Tibial nerve (tissue), 4 donors: ENCODE measurements at places on chromosomes 12 and 14. TPM values are rescaled to one million over a fixed set of nuclear protein-coding genes. Genes with fewer than 3 reads are reported as not detected.

DNA sequence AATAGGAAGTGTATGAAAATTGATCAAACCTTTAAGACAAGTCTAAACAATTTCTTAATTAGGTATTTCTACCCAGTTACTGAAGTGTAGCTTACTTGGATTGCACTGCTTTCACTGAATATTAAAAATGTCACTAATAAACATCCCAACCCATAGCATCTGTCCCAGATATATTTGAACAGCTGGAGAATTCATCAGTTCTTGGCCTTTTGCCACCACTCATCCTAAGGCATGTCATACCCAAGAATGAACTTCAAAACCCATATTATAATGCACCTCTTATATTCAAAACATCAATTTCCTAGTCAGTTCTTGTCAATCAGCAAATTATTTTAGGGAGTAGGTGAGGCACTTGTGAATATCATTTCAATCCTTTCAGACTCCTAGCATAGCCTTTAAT is 392.3 kb downstream of the PAWR start:
- no peak overlapping the region for H3K27ac ChIP-seq
- H3K27me3 ChIP-seq: no peaks in the 10 kb centered on the region
- no peak for DNase-seq
- H3K4me3 ChIP-seq: no peak overlapping the region

DNA sequence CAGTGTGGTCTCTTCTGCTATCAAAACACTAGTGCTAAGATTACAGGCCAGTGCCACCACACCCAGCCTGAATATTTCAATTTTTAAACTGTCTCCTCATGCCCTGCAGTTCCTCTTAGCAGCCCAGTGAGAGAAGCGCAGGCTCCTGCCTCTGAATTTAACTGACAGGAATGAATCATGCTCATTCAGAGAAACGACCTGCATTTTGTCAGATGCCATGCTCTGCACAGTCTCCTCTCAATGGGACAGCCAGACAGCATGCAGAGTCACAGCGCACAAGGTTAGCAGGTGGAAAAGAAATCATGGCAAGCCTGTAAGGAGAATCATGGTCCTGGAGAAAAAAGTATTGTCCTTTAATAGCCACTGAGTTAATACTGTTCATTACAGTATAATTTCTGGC is 691.0 kb upstream of the SEL1L start:
- no peaks in the 10 kb centered on the region for H3K4me1 ChIP-seq
- no peaks in the 10 kb centered on the region for H3K36me3 ChIP-seq
- H3K4me3 ChIP-seq: no peak overlapping the region
- DNase-seq: no peak

GRCh38 chr12:67940780-67941243 is 48.4 kb upstream of the IFNG-AS1 start:
- DNase-seq: no peak
- H3K36me3 ChIP-seq: no peaks in the 10 kb centered on the region
- no peaks in the 10 kb centered on the region for H3K4me1 ChIP-seq
- no peaks in the 10 kb centered on the region for H3K27me3 ChIP-seq
- H3K4me3 ChIP-seq: no peak overlapping the region

DNA sequence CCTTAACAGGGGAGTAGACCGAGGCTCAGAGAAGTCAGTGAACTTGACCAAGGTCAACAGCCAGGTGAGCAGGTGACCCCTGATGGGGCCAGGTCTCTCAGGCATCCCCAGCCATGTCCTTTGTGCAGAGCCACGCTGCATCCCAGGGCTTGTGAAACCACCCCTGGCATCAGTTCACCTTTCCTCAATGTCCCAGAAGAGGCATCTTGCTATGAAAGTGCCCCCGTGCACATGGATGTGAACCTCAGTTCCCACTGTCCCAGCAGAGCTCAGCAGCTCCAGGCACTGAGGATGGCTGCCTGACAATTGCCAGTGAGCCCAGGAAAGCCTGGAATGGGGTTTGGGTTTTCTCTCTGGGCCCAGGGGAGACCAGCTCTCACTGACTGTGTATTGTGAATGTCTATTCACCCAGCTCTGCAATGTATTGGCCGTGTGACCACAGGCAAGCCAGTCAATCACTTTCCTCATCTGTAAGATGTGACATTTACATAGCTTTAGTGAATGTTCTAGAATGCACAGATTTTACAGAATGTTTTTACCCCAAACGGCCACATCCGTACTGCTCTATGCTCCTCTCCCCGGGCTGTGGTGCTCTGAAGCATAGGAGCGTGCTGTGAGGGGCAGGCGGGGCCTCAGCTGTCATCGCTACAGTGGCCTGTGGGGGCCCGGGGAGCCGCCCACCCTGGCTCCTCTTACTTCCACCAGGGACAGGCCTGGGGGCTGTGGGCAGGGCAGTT is 4.9 kb downstream of the CACNA2D4 start:
- H3K27ac ChIP-seq: no peak overlapping the region
- H3K4me3 ChIP-seq: no peak overlapping the region
- no peaks in the 10 kb centered on the region for H3K4me1 ChIP-seq
- no peaks in the 10 kb centered on the region for H3K27me3 ChIP-seq

GRCh38 chr12:77894556-77894955 is 63.9 kb downstream of the NAV3 start:
- H3K36me3 ChIP-seq: no peaks in the 10 kb centered on the region
- H3K4me1 ChIP-seq: no peaks in the 10 kb centered on the region
- H3K27ac ChIP-seq: no peak overlapping the region
- H3K4me3 ChIP-seq: no peak overlapping the region

DNA sequence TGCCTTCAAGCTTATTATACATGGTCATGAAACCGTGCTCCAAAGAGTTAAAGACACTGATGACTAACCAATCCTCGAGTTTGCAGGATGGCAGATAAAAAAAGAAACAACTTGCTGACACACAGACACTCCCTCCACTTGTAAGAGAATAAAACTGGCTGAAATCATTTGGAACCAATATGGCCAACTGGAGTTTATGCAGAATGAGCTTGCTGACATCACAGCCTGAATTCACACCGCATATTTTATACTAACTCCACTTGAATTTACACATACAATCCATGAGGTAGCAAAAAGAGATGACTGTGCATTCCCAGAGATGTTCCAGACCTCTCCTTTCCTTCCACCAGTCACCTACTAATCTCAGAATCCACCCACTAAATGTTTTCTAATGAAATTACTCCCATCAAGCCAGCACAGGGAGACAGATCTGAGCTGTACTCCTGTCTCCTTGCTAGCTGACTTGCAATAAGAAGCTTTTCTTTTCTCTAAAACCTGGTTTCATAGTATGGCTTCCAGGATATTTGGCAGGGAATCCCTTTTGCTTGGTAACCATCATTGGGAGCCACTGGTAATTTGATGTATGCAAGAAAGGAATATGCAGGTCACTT is 15.8 kb upstream of the PTPRR start:
- no peaks in the 10 kb centered on the region for H3K27me3 ChIP-seq
- H3K4me1 ChIP-seq: no peaks in the 10 kb centered on the region
- H3K27ac ChIP-seq: no peak overlapping the region
- H3K4me3 ChIP-seq: no peak overlapping the region
- no peaks in the 10 kb centered on the region for H3K36me3 ChIP-seq

- H3K36me3 ChIP-seq: no peaks in the 10 kb centered on the region
- no peaks in the 10 kb centered on the region for H3K4me1 ChIP-seq
- DNase-seq: no peak
- H3K27ac ChIP-seq: no peak overlapping the region
- no peak overlapping the region for H3K4me3 ChIP-seq
- H3K27me3 ChIP-seq: no peaks in the 10 kb centered on the region
These were observed 25.8 kb downstream of the SNRNP35 start for GRCh38 chr12:123483602-123484248.

The LTBR gene
- 119 TPM for total RNA-seq

The EML5 gene
- 0.84 TPM for total RNA-seq
